Inflammatory macrophage treated with lipopolysaccharide for 4 hours (primary cell): ENCODE measurements at places on chromosomes 6 and 20.

DNA sequence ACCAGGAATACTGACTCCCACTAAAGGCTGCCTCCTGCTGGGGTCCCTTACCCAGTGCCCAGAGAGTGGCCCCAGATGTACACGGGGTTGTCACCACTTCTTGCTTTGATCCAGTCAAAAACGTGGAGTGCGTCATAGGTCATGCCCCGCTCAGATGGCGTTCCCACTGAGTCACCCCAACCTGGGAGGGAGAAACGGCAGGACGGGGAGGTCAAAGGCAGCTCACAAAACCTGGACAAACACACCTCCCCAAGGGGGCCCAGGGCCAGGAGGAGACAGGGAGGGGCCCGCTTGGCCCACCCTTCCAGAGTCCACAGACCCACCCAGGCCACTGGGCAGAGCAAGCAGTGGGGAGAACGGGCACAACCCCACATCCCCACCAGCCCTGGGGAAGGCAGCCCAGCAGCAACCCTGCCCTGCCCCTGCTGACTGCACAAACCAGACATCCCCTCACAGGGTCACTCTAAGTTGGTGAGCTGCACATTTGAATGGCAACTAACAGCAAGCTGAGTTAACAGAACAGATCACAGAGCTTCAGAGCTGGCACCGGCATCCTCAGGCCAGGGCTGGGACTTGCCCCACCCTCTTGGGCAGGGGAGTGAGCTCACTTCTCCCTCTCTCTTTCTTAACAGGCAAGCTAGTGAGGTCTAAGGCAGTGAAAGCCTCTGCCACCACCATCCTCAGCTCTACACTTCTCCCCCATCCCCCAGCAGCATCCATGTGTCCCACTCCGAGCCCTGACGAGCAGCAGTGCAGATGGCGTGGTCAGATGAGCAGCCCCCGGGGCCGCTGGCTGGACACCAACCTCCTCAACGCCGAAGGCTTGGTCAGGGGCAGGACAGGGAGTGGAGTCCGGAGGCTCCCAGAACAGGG lies 61.7 kb downstream of the PYGB start:
- DNase-seq, result peak; percentile 82

GRCh38 chr6:158053377-158054313 lies 72.0 kb downstream of the SYNJ2 start:
- DNase-seq, result no peak

DNA sequence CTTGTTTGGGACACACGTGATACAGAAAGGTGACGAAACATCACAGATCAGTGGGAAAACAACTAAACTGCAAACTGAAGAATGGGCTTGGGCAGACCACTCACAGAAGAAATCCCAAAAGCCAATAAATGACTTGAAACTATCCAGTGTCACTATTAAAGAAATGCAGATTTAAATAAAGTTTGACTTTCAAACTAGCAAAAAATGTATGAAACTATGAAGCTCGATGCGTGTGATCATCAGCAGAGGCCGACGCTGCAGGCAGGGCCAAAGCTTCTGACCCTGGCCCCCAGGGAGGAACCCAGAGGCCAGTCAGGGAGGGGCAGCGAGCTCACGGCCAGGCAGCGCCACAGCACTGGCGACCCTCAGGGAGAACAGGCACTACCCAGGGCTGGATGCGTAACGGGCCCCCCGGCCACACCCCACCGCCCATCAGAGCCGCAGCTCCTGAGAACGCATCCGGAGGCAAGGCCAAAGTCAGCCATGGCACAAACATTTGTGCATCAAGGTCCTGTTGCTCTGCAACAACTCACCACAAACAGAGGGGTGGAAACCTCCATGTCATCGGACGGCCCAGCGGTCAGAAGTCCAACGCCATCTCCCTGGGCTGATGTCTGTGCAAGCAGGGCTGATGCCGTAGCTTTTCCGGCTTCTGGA lies 94.1 kb downstream of the YTHDF1 start:
- DNase-seq, result no peak

DNA sequence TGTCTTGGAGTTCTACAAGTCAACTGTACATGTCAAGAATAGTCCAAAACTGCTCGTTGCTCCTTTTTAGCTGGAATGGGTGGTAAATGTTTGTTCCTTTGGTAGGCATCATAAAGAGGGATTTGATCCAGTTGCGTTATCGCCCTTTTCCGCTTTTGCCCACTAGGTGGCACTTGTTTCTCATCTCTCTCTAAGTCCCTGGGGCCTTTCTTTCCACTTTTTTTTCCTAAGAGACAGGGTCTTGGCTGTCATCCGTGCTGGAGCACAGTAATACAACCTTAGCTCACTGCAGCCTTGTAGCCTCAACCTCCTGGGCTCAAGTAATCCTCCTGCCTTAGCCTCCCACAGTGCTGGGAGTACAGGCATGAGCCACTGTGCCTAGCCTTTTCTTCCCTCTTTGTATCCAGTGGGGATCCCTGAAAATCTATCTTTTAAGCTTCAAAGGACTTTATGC lies 20.7 kb downstream of the GTPBP2 start:
- DNase-seq, result peak; percentile 67

GRCh38 chr6:68139130-68139529 lies 496.0 kb upstream of the ADGRB3 start:
- DNase-seq, result no peak

GRCh38 chr6:127833336-127833735 lies 67.5 kb downstream of the THEMIS start:
- DNase-seq, result no peak
